ENCODE measurements at places on chromosomes 5 and 9. TPM values are rescaled to one million over a fixed set of nuclear protein-coding genes. Genes with fewer than 3 reads are reported as not detected.

GRCh38 chr9:89015336-89015735 lies 24.1 kb downstream of the S1PR3 start:
- DNase-seq, result no peak

- DNase-seq, result peak; percentile 87
Measured at GRCh38 chr5:124906339-124907097, 160.1 kb upstream of the ZNF608 start.

OSMR gene
- 47.1 TPM for total RNA-seq

DNA sequence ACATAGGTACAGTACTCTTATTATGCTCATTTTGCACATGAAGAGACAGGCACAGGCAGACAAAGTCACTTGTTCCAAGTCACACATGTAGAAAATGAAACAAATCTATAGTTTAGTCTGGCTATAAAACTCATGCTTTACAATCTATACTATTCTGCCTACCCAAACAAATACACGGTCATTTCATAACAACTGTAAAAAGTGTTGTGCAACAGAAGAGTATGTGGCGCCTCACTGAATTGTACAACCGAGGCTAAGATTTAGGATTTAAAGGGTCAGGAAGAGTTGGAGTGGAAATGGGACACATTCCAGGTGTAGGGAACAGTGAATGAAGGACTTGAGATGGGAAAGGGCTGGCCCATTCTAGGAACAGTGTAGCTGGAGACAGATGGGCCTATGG lies 82.9 kb upstream of the TRIO start:
- DNase-seq, result no peak

GRCh38 chr5:167819406-167819805 lies 472.0 kb upstream of the WWC1 start:
- DNase-seq, result no peak

FYB1 gene
- total RNA-seq, result 0.25 TPM

All from renal cortical epithelial cell (primary cell).